ENCODE measurements at places on chromosomes 16 and 17.

DNA sequence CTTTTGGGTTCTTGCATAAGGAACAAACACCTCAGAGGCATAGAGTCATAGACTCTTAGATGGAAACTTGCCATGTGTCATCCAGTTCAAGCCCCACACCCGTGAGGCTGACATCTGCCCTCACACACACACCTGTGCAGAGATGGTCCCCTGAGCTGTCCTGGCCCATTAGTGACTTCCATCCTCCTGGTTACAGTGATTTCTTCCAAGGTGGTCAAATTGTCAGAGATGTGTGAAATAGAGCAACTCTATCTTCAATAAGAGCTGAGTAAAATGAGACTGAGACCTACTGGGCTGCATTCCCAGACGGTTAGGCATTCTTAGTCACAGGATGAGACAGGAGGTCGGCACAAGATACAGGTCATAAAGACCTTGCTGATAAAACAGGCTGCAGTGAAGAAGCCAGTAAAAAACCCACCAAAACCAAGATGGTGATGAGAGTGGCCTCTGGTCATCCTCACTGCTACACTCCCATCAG lies 342.2 kb upstream of the TNRC6C start:
- no peak for DNase-seq

- DNase-seq, result no peak
Observed at GRCh38 chr16:20833086-20833485, 26.8 kb downstream of the REXO5 start.

GRCh38 chr16:17396762-17397498 lies 73.8 kb downstream of the XYLT1 start:
- DNase-seq, result no peak

DNA sequence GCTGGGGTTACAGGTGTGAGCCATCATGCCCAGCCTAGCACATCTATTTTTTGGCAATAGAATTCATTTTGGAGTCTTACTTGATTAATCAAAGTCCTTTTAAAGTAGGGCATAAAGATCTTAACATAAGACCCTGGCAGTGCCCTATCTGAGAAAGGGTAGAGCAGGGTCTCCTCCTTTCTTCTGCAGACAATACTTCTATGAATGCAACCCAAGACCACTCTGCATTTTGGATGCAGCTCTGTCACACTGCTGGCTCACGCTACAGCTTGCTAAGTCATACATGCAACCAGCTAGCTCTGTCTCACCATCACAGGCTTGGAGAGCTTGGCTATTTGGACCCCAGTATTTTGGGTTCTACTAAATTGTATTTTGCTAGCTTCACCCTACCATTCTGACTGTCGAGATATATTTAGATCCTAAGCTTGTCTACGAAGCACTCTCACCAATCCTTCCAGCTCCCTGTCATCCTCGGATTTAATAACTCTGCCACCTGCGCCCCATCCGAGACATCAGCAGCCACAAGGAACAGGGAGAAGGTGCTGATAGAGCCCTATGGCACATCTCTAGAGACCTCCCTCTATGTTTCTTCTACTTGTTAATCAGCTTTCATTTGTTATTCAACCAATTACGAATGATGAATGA lies 45.1 kb downstream of the RBFOX3 start:
- no peak for DNase-seq

GRCh38 chr17:45867702-45868101 lies 23.0 kb downstream of the SPPL2C start:
- DNase-seq, result no peak

DNA sequence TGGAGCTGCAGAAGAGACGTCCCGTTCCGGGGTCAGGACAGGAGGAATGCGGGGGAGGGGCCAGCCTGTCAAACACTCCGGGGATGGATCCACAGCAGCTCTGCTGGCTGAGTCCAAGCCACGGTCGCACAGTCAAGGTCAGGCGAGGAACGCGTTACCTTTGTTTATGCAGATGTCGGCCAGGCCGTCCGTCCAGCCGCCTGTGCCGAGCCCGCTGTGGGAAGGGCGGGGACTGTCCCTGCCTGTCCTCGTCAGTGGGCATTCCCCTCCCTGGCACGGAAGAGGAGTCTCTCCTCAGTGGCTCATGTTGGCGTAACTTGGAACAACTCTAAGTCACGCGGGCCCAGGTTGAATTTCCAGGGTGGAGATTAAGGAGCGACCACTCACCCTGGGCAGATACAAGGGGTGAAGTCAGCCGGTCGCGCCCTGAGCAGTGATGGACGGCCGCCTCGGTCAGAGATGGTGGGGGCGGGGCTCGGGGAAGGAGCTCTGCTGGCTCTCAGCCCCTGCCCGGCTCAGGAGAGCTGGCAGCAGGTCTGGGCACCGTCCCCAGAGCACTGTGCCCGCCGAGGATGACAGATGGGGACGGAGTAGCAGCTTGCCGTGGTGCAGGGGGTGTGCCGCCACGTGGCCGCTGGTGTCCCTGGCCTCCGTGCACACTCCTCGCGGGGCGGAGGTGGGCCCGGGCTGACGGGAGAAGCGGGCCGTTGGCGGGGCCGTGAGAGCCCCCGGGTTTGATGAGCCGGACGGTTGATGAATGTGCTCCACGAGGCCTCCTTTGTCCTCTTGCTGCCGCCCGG lies 7.3 kb downstream of the CACNA1H start:
- DNase-seq, result no peak

GRCh38 chr17:66975614-66976378 lies 11.3 kb downstream of the CACNG4 start:
- DNase-seq, result no peak

- DNase-seq, result no peak
Observed at GRCh38 chr16:58195771-58196170, 2.1 kb downstream of the CSNK2A2 start.

DNA sequence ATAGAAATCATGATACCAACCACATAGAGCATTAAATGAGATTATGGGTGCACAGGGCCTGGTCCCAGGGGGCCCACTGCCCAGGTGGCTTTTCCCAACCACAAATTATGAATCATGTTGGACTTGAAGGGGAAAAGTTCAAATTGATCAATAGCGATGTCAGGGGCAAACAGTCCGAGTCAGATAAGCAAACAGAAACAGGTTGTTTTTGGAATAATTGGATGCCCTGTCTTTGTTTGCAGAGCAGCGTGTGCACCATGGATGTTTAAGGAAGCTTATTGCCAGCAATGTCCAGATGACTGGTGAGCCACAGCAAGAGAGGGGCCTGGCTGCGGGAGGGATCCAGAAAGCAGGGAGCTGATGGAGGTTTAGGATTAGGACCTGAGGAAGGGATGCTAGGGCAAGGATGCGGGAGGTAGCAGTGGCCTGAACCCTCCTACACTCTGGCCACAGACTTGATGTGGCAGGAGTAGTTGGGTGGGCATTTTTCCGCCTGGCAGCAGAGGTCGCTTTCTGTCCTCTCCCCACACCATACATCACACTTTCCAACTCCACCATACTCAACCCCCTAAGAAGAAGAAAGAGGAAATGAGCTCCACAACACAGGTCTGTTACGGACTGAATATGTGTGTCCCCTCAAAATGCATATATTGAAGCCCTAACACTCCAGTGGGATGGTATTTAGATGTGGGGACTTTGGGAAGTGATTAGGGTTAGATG lies 266.4 kb upstream of the RPL38 start:
- no peak for DNase-seq

Data from GM03348 (cell line).